Suppressor macrophage (primary cell): ENCODE measurements at places on chromosomes 2 and 18.

- DNase-seq: no peak
Measured at GRCh38 chr2:54531558-54531957, 75.4 kb downstream of the SPTBN1 start.

- no peak for DNase-seq
Measured at GRCh38 chr2:197072533-197072932, 146.0 kb upstream of the PGAP1 start.

DNA sequence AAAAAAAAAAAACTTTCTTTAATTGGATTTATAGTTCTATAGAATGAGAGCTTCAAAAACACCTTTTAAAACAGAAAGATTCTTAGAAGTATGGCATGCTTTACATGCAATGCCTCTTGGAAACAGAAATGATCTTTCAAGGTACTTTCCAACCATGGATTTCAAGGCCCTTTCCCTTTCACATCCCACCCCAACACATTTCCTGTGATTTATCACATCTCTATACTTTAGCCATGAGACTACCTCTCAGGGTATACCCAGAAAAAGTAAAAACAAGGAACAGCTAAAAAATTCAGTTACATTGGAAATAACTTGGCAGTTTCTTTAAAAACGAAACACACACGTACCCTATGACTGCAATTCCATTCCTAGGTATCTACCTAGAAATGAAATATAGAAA, 15.2 kb downstream of the RNU4ATAC start:
- DNase-seq: no peak

- no peak for DNase-seq
Measured at GRCh38 chr2:238635647-238636051, 208.9 kb downstream of the ASB1 start.

- DNase-seq: peak; percentile 78
Measured at GRCh38 chr2:100610381-100610831, 47.6 kb downstream of the PDCL3 start.

- DNase-seq: no peak
Measured at GRCh38 chr2:238616681-238617080, 190.0 kb downstream of the ASB1 start.

DNA sequence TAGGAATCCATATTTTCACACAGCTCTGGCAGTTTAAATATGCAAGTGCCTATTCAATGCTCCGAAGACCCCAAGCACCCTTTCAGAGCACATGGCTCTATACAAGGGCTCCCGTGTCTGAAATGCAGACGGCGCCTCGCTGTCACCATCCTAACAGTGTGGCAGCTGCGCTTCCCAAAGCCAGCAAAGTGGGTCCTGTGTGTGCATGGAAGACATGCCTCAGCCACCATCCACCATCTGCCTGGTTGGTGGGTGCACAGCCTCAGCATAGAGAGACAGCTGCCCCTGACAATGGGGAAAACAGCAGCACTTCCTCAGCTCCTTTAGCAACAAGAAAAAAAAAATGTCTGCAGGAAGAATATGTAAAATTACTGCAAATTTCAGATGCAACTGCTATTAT, 218.1 kb downstream of the SP3 start:
- DNase-seq: no peak

- no peak for DNase-seq
Measured at GRCh38 chr2:144088863-144089262, 431.1 kb downstream of the ZEB2 start.

DNA sequence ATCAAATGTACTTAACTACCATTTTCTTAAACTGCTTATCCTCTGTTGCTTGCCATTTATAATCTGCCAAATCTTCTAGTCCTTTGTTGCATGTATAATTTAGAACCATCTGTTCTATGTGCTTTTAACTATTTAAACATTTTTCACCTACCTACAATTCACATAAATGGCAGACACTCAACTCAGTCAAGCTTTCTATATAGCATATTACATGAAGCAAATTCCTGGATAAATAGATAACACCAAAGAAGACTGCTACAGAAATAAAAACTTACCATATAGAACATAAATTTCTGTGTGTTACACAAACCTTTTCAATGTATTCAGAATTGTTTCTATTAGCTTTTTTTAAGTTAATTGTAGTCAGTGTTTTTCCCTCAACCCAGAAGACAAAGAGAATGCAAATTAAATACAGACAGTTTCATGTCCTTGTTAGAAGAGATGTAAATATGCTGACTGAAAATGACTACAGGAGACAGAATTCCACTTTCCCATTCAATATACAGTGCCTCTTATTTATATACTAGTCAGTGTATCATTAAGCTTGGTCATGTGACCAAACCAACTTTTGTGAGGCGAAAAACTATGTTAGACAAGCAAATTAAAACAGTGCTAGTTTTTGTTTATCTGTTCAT, 2.6 kb downstream of the BAZ2B start:
- DNase-seq: peak; percentile 46

DNA sequence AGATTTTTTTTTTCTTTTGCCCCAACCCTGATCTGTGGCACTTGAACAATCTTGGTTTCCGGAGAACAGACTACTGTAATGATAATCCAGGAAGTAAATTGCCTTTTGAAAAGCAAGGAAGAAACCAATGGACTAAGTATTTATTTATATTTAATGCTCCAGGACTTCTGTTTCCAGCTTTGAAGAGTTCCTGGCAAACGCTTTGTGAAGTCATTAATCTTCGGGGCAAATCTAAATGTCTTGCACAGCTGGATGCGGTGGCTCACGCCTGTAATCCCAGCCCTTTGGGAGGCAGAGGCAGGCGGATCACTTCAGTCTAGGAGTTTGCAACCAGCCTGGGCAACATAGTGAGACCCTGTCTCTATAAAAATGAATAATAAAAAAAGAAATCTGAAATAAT, 135.1 kb upstream of the GATA6 start:
- no peak for DNase-seq

- no peak for DNase-seq
Measured at GRCh38 chr2:124264551-124265091, 239.5 kb downstream of the CNTNAP5 start.

DNA sequence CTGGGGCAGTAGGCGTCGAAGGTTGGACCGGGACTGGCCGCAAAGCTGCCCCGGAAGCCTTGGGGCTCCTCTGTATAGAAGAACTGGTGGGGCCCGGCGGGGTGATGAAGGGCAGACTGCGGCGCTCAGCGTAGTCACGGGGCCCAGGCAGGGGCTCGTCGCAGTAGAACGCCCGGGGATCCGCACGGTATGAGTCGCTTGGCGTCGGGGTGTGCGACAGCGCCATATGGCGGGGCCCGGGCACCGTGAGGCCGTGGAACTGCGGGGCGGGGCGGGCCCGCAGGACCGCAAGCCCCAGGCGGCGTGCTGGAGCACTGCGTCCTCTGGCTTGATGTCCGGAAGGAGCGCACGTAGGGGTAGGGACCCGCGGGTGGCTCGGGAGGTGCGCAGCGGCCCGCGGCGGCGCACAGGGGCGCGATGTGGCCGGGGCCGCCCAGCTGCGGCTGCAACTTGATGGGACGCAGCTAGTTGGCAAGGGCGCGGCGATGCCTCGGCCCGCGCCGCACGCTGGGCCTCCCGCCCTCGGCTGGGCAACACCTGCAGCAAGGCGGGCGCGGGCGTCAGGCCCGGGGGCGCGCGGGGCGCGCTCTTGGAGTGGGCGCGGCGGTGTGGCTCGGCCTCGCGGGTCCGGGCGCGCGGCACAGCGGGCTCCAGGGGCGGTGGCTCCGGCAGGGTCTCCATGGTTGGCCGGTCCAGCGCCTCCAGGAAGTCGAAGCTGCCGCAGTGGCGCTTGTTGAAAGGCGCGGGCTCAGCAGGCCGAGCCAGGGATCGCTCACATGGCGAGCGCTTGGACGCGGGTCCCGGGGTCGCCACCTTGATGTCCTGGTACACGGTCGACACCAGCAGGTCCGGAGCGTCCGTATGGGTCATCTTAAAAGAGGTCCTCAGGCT, 251.4 kb downstream of the ANKRD30B start:
- DNase-seq: no peak

GRCh38 chr2:236065314-236066160, 102.6 kb downstream of the GBX2 start:
- no peak for DNase-seq

- DNase-seq: no peak
Measured at GRCh38 chr2:163491850-163492249, 244.0 kb downstream of the FIGN start.

GRCh38 chr2:187991389-187991788, 300.3 kb upstream of the GULP1 start:
- DNase-seq: no peak

GRCh38 chr2:133177196-133177595, 391.1 kb downstream of the NCKAP5 start:
- no peak for DNase-seq

- no peak for DNase-seq
Measured at GRCh38 chr18:46297621-46298020, 193.4 kb downstream of the HAUS1 start.

DNA sequence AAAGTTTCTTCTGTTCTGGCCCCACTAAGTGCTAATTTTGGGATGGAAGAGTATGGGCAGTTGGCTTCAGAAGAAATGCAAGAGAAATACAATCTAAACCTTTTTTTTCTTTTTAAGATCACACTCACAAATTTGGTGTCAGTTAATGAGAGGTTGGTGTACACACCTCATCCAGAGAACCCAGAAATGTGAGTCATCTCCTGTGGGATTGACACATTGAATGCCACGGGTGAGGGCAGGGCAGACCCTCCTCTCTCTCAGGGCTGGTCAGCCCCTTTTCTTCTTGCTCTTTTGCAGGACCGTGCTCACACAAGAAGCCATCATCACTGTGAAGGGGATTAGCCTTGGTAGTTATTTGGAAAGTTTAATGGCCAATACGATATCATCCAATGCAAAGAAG, 19.2 kb downstream of the PRELID3A start:
- no peak for DNase-seq

DNA sequence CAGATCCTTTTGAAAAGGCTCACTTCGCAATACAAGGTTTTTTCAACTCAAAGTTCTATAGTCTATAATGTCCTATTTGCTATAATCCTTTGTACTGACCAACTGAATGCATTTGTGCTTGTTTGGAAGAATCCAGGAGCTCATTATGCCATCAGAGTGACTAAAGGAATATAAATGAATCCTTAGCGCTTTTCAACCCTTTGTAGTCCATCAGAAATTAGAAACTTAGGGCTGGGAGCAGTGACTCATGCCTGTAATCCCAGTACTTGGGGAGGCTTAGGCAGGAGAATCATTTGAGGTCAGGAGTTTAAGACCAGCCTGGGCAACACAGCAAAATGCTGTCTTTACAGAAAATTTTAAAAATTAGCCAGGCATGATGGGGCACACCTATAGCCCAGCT, 330.2 kb upstream of the CHAC2 start:
- no peak for DNase-seq

GRCh38 chr2:73295751-73296400, 2.5 kb upstream of the EGR4 start:
- no peak for DNase-seq

GRCh38 chr2:172109256-172109987, 6.7 kb upstream of the DLX2 start:
- no peak for DNase-seq

- DNase-seq: no peak
Measured at GRCh38 chr2:48812416-48812815, 56.9 kb upstream of the LHCGR start.

DNA sequence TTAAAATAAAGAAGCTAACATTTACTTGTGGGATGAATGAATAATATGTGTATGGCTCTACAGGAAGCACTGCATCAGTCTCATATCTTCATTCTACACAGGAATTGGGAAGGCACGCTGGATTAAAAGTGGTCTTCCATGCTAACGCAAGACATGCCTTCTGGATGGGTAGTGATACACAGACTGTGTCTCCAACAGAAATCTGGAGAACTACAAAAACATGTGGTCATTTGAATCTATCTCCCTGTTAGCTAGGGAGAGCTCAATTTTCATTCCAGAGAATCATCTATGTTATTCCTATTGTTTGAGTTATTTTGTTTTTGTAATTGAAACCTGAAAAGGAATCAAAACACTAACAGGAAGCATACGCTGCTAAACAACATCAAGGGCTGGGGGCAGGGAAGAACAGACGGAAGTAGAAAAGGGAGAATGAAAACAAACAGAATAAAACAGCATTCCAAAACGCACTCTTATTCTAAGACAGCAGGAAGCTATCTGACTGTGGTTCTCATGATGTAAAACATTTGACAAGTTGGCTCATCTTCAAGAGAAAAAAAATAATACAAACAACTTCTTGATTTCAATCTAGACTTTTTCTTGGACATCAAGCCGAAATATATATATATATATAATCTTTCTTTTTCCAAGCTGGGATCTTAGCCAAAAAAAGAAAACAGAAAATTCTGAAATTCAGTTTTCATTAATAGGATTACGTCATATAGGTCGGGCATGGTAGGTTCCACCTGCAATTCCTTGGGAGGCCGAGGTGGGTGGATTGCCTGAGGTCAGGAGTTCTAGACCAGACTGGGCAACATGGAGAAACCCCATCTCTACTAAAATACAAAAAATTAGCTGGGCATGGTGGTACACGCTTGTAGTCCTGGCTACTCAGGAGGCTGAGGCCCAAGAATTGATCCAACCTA, 31.5 kb upstream of the ASNSD1 start:
- no peak for DNase-seq

GRCh38 chr2:98911376-98912154, 24.5 kb downstream of the CRACDL start:
- no peak for DNase-seq

DNA sequence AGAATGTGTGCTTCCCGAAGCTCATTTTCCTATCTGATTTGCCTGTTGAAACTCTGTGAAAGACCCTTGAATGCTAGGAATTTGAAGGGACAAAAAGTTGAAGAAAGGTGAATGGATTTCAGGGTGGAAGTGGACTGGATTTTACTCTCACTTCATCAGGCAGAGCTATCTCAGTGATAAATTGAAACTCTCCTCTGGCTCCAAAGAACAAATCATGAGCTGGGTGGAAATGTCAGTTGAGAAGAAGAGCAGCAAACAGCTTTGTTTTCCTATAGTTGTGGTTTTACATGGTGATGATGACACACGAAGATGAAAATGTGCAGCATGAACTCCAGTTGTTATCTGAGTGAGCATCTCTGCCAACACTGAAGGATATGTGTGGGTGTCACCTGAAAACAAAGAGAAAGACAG, 34.4 kb downstream of the CD28 start:
- no peak for DNase-seq

- no peak for DNase-seq
Measured at GRCh38 chr2:109143214-109144187, 14.5 kb downstream of the SH3RF3 start.

DNA sequence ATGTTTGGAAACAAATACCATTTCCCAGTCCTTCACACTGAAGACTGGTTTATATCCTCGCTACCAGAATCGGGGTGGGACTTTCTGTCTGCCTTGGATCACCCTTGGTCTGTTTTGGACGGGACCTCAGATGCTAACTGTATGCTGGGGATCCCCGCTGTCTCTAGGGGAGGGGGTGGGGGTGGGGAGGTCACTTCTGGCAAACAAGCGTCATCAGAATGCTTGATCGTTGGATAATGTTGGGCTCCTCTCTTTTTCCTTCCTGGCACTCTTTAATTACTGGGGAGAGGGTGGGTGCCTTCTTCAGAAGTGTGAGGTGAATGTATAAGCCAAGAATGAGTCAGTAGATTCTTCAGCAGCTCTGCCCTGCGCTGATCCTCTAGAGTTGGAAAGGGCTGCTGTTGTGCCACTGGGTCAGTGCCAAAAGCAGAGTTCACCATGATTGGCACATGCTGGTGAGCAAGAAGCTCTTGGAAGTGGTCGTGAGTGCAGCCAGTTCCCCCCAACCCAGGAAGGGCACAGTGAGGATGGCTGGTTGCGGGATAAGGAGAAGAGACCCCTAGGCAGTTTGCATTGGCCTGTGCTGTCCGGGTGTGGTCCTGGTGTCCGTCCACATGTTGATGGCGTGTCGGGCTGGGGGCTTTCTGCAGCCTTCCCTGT, 32.2 kb downstream of the DGKD start:
- no peak for DNase-seq

GRCh38 chr2:127313406-127313805, 19.5 kb upstream of the ERCC3 start:
- peak; percentile 71 for DNase-seq

GRCh38 chr2:11753886-11754699, 7.7 kb downstream of the LPIN1 start:
- peak; percentile 73 for DNase-seq
